Activated CD4-positive, alpha-beta T cell treated with anti-CD3 and anti-CD28 coated beads, Interleukin-2, amount 50 U/mL, for 16 hours (primary cell): ENCODE measurements at places on chromosomes 4 and X.

GRCh38 chr4:26287756-26288155 is 33.1 kb upstream of the RBPJ start:
- DNase-seq = no peak

DNA sequence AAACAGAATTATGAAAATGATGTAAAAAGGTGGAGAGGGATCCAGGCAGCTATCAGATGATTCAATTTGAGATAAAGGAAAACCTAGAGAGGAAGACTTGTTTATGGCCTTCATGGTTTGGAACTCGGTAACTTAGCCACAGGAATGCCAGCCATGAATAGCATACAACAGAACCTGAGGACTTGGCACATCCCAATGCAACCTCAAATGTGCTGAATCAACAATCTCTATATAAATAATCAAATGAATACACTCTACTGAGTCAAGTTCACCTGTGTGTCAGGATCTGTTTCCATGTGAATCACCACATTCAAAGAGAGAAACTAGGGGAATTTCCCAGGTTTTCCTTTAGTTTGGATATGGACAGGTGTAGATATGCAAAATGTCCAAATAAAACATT is 86.9 kb downstream of the MBNL3 start:
- DNase-seq = no peak

GRCh38 chr4:4509521-4509920 is 32.3 kb downstream of the STX18 start:
- DNase-seq = no peak

GRCh38 chr4:113682730-113683537 is 78.6 kb downstream of the CAMK2D start:
- peak; percentile 94 for DNase-seq

DNA sequence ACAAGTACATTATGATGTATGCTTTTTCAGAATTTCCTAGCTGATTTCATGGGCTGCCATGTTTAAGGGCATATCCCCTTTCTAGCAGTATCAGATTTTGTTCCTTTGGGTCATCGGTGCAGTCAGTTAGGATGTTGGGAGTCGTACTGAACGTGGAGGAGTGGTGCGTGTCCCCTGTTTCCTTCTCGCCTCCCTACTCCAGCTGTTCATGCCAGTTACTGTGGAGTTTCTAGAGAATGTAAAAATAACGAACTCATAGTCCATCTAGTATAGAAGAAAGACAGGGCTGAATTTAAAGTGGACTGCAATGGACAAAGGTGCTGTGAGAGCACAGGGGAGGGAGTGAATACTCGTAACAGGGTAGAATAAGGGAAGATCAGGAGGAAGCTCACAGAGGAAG is 111.3 kb downstream of the CEP135 start:
- DNase-seq = no peak

DNA sequence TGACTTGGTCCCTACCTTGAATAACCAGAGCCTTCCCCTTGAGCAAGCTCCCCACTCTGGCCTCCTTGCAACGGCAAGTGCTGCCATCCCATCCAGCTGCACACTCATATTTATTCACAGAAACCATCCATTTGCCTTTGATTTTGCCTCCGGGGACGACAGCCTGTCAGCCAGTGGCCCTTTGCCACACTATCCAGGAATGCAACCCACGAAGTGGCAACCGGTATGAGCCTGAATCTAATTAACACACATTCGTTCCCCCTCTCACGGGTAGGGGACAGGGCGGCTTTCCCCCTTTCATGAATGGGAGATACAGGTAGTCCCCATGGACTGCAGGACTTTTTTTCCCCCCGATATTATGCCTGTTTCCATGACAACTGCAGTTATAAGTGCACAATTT is 15.5 kb downstream of the CRMP1 start:
- no peak for DNase-seq

DNA sequence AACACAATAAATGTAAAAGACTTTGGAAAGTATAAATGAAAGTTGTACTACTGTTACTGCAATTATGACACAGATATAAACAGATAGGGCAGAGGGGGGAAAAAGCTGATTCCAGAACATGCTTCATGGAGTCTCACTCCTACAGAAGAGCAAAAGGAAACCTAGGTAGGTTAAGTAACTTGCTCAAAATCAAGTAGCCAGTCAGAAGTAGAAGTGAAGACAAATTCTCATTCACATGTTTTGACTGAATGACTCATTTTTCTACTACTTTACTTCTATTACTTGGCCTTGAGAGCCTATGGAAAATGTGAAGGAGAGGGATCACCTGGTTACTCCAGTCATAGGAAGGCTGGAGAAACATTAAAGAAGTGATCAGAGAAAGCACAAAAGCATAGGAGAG is 23.6 kb upstream of the RASGEF1B start:
- no peak for DNase-seq

GRCh38 chr4:167652267-167652666 is 418.0 kb upstream of the SPOCK3 start:
- no peak for DNase-seq

GRCh38 chr4:185837415-185838103 is 25.6 kb upstream of the SORBS2 start:
- no peak for DNase-seq

GRCh38 chrX:2498781-2499302 is 1.9 kb downstream of the DHRSX start:
- no peak for DNase-seq

GRCh38 chr4:78369679-78370078 is 181.9 kb upstream of the ANXA3 start:
- no peak for DNase-seq

DNA sequence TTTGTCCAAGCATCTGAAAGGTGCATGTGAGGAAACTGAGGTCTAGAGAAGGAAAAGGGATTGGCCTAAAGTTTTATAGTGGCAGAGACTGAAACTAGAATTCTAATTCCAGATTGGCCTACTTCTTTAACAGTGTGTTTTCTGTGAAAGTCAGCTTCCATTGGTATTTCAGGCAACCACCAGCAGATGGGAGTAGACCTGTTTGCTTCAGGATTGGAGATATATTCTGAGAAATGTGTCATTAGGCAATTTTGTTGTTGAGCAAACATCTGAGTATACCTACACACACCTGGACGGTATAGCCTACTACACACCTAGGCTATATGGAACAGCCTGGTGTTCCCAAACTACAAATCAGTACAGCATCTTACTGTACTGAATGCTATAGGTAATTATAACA is 207.3 kb upstream of the RADX start:
- DNase-seq = no peak

- no peak for DNase-seq
Observed at GRCh38 chr4:173281406-173282255, 52.5 kb downstream of the HMGB2 start.

- no peak for DNase-seq
Observed at GRCh38 chr4:185920691-185921260, 108.8 kb upstream of the SORBS2 start.

- no peak for DNase-seq
Observed at GRCh38 chr4:120699354-120699753, 223.2 kb downstream of the PRDM5 start.

DNA sequence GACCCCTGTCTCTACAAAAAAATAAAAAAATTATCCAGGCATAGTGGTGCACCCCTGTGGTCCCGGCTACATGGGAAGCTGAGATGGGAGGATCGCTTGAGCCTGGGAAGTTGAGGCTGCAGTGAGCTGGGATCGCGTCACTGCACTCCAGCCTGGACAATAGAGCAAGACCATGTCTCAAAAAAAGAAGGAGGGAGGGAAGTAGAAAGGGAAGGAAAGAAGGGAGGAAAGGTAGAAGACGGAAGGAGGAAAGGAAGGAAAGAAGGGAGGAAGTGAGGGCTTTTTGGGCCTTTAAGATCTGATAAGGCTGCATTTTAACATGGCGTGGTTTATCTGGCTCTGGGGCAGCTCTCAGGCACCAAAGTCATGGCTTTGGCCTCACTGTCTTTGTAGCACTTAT is 10.4 kb downstream of the PDK3 start:
- no peak for DNase-seq

GRCh38 chr4:76738086-76738931 is 159.6 kb downstream of the SOWAHB start:
- peak; percentile 68 for DNase-seq

- no peak for DNase-seq
Observed at GRCh38 chrX:150438165-150438564, 75.0 kb downstream of the MAMLD1 start.

GRCh38 chr4:1752284-1753041 is 31.1 kb downstream of the TACC3 start:
- peak; percentile 49 for DNase-seq

GRCh38 chr4:35789899-35790574 is 454.3 kb downstream of the ARAP2 start:
- no peak for DNase-seq

DNA sequence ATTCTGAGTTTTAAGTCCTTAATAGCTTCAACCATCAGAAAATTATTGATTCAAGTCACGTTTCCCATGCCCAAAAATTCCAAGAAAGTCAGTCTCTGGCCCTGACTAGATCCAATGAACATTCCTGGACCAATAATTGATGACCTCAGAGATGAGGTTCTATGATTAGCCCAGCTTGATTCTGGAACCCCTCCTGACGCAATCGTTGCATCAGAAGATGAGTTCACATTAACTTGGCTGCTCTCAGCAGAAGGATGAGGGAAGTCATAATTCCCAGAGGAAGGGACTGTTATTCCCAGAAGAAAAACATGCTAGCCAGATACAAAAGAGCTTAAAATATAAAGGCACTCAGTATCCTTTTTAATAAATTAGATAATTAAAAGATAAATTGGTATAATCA is 34.3 kb upstream of the CPEB2 start:
- no peak for DNase-seq

- DNase-seq = no peak
Observed at GRCh38 chrX:1394731-1395501, 3.0 kb upstream of the SLC25A6 start.

GRCh38 chr4:23770011-23770410 is 119.8 kb downstream of the PPARGC1A start:
- DNase-seq = no peak

DNA sequence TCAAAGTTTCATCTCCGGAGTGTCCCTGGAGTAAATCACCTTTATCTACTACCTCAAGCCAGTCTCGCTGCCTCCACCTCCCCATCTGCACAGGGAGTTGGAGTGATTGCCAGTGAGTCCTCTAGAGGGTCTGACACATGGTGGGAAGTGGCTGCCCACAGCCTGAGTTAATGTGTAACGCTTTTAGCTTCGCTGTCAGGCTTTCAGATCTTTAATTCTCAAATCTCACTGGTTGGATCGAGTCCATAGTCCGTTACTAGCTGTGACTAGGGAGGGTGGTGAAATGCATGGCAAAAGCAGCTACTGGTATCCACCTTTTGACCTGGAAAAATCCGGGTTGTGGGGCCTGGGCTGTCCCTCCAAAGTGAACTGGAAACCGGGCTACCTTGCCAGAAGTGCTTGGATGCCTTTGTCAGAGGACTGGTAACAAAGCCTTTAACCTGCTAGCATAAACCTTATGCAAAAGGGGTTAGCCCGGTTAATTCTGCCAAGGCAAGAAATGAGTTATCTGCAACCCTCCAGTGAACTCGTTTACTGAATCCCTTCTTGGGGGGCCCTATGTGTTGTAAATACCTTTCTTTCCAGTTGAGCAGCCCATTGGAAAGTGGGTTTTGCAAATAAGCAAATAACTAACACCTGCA is 5.1 kb upstream of the WDR1 start:
- no peak for DNase-seq

DNA sequence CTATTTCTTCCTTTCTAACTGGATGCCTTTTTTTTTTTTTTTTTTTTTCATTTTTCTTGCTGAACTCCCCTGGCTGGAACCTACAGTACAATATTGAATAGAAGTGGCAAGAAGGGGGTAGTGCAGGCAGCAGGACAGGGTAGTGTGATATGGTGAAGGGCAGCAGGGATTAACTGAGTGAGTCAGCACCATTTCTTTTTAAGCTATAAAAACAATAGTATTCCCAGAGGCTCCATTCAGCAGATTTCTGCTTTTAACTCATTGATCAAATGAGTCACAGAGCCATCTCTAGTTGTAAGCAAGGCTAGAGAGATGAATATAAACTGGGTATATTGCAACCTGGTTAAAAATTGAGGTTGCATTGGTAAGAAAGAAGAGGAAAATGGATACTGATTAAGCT is 53.6 kb upstream of the SETD7 start:
- no peak for DNase-seq

DNA sequence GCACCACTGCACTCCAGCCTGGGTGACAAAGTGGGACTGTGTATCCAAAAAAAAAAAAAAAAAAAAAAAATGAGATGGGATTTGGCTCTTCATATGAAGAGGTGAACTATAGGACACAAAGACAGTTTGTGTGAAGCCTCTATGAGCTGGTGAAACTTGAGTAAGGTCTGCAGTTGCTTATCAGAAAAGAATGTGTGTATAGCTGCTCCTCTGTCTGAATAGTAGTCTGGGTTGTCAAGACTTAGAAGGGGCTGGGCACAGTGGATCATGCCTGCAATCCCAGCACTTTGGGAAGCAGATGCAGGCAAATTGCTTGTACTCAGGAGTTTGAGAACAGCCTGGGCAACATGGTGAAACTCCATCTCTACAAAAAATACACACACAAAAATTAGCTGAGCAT is 82.8 kb downstream of the ARSF start:
- DNase-seq = no peak

GRCh38 chrX:47933946-47934345 is 69.8 kb downstream of the ZNF182 start:
- DNase-seq = no peak

GRCh38 chr4:64777286-64777685 is 368.0 kb upstream of the TECRL start:
- DNase-seq = no peak

- no peak for DNase-seq
Observed at GRCh38 chr4:16826406-16826910, 72.0 kb downstream of the LDB2 start.

- no peak for DNase-seq
Observed at GRCh38 chr4:92447255-92447905, 143.6 kb downstream of the GRID2 start.

DNA sequence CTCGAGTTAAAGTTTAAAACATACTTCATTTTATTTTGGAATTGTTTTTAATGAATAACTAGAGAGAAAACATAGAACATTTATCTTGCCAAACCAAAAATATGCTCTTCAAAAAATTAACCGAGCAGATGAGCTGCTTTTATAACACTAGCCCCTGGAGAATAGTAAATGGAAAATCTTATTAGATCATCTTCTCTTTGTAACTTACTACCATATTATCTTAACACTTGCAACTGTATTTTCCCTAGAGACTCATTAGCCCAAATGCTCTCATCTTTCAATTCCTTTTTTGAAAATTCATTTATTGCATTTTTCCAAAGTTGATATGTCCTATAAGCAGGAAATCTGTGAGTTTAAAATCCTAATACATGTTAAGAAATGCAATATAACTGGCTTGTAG is 143.3 kb downstream of the CAMK2D start:
- DNase-seq = no peak

DNA sequence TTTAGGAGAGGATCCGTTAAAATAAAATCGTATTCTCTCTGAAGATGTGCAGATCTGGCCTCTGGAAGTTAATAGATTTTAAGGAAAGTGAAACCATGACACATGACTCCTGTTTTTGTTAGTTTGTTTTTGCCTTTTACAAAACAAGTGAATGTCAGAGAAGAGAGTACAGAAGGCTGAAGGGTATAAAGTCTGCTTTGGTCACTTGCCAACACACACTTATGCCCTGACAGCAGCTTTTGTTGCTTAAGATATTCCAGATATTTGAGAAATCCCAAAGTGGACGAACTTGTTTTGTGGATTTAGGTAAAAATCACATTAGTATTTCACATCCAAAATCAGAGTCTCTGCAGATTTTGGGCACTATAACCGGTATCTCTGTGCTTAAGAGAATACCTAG is 192.4 kb upstream of the RASGEF1B start:
- no peak for DNase-seq
